ENCODE measurements at places on chromosomes 2 and 18.

DNA sequence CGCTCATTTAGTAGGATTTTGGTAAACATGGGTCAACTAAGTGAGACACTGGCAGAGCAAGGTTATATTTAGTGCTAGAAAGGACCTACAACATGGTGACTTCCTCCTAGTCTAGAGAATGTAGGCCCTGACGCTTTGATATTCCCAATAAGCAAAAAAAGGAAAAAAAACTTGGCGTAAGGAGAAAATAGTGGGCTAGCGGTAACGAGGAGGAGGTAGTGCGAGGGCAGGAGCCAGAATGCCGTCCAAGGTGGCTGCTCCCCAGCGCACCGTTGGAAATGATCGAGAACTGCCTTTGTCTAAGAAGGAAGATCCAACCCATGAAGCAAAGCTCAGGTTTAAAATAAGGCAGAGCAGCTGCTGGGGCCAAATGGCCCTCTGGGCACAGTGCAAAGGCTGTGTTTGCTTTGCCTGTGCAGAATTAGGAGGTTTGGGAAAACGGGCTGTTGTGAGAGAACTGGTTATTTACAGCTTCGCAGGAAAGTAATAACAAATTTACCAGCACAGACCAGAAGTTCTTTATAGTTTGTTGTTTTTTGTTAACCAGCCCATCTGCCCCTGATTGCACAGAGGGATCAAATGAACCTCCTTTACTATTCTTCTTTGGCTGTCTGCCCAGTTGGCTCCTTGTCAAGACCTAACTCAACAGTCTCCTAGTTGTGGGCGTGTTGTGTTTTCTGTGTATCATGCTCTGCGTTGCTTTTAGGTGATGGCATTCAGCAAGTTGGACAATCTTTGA, 86.6 kb downstream of the ITGB1BP1 start:
- no peak for DNase-seq

DNA sequence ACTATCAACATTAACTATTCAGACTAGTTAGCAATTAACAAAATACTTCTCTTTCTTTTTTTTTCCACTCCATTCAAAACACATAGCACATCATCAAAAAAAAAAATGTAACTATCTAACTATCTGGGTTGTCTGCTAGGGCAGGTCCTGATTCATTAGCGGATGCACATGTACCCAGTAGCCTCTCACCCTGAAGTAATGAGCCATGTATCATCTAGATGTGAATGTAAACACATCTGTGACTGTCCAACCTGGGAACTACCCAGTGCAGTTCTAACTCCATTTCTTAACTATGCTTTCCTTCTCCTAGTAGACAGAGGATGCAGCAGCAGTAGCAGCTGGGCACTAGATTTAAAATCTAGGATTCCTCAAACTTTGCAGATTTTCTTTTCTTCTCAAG, 183.1 kb upstream of the PIK3C3 start:
- no peak for DNase-seq

- no peak for DNase-seq
These were observed 27.3 kb downstream of the SLC4A10 start for GRCh38 chr2:161651547-161651946.

DNA sequence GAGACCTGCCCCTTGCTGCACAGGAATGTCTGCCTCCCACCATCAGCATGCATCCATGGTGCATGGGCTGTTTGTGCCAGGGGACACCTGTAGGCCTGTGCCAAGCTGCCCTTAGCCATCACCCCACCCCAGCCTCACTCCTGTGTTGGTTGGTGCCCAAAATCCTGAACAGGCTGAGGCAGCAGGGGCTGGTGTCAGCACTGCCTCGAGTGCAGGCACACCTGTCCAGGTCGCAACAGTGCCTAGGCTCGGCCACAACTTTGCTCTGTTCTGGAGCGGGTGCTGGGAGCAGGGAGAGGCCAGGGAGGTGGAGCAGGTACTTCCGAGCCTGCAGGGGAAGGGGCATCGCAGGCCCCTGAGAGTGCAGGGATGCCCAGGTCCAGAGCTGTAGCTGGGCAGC, 69.1 kb downstream of the SRBD1 start:
- no peak for DNase-seq

- DNase-seq, result no peak
These were observed 2.1 kb downstream of the IL1B start for GRCh38 chr2:112834396-112835037.

DNA sequence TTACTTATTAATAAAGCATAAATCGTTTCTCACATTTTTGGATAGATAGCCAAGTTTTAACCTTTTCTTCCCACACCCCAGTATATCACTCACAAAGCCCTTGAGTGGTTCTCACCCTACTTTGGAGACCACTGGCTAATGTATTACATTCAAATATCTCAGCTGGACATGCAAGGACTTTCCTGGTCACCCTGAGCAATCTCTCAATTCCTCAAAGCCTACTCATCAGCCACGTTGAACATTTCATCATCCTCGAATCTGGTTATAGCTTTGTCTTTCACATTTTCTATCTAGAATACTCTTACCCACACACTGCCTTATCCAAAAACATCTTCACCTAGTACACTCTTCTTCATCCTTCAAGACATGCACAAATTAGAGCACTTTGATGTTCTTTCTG, 71.1 kb upstream of the MAPRE2 start:
- DNase-seq, result no peak

GRCh38 chr2:170984079-170984478, 55.0 kb downstream of the GORASP2 start:
- DNase-seq, result no peak

DNA sequence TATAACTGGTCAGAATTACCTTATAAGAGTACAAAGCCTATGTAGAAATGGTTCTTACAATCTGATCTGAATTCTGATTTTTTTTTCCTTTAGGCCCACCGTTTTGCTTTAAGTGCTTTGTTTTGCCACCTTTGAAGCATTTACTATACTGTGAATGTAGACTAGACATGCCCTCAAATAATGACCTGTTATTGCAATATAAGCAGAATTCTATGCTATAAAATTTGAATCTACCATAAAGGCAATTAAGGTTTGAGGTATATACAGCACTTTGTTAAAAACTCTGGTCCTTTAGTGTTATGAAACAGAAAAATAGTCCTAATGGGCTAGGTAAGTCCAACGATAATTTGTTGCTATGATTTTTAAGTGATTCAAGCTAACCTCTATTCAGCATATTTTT, 86.6 kb upstream of the NOSTRIN start:
- DNase-seq, result no peak

GRCh38 chr2:236158969-236159777, 9.0 kb downstream of the GBX2 start:
- no peak for DNase-seq

GRCh38 chr2:133591164-133591563, 22.9 kb upstream of the NCKAP5 start:
- DNase-seq, result no peak

GRCh38 chr2:230925443-230925878, 419 bp upstream of the GPR55 start:
- DNase-seq, result no peak

- no peak for DNase-seq
These were observed 1065.1 kb upstream of the NRXN1 start for GRCh38 chr2:52097071-52097470.

- DNase-seq, result no peak
These were observed 442.6 kb upstream of the MYT1L start for GRCh38 chr2:2773692-2774091.

DNA sequence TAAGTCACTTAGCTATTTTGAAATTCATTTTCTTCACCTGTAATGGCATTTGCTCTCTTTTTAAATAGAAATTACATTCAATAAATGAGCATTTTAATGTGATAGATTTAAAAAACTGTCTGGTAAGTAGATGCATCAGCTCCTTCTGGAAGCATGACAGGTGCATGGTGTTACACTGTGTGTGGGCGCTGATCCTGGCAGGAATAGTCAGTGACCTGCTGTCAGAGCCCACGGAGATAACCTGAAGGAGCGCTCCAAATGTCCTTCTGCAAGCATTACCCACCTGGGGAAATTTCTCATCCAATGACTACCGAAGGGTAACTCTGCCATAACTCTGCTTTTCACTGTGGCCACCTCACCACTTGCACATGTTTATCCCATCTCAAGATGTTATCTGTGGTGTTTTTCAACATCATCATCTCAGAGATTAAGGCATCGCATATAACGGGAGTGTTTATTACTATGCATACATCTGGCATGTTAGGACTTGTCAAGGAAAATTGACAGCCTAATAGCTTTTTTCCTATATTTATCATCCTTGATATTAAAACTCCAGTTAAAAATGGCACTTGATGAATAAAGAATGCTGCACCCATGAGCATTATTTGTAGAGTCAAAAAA, 637.3 kb downstream of the ERBB4 start:
- no peak for DNase-seq

DNA sequence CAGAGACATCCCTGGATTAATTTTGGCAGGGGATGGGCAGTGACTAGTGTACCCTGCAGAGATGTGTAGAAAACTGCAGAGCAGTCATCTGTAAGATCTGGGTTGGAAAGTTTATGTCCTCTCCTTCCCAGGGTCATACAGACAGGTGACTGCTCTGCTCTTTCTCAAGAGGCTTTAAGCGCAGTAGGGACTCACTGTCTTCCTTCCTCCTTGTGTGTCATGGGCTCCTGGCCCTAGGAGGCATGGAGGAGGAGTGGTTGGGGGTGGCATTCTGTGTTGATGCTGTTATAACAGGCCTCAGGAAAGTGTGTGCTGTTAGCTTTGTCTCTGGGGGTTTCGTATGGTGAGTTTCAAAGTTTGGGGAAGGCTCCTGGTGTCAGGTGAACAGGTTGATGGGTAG, 130.5 kb upstream of the MGAT5 start:
- DNase-seq, result no peak

DNA sequence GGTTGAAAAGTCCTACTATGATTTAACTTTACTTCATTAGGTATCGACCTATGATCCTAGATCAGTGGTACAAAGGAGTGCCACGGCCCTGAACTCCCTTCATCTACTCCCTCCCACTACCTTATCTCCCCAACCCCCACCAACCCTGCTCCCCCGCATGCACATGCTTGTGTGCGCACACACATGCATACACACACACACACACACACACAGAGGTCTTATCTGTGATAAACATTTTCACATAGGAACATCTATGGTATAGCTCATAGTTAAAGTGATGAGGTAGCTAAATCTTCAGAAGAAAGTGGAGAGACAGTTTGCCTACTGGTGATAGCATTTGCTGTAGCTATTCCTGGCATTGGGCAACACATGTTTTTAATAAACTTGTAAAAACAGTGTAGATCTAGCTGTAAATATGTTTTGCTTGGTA, 471.3 kb downstream of the ZEB2 start:
- DNase-seq, result no peak

GRCh38 chr2:143903172-143903856, 616.6 kb downstream of the ZEB2 start:
- DNase-seq, result no peak

DNA sequence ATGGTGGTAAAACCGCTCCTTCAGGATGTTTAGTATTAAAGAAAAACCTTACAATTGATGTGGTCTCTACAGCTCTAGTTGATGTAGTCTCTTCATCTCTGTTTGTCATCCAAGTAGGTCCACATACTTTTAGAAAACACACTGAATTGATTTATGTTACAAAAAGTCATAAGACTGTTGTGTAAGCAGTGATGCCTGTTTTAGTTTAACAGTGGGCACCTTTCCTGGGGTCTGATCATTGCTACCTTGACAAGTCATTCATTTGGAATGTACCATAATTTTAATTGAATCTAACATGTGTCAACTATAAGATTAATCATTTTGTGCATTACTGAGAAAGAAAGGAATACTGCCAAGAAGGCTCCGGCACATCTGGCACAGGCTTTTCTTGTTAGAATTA, 34.3 kb downstream of the GIGYF2 start:
- DNase-seq, result no peak

GRCh38 chr2:185793532-185794345, 55.1 kb downstream of the FSIP2 start:
- DNase-seq, result no peak

DNA sequence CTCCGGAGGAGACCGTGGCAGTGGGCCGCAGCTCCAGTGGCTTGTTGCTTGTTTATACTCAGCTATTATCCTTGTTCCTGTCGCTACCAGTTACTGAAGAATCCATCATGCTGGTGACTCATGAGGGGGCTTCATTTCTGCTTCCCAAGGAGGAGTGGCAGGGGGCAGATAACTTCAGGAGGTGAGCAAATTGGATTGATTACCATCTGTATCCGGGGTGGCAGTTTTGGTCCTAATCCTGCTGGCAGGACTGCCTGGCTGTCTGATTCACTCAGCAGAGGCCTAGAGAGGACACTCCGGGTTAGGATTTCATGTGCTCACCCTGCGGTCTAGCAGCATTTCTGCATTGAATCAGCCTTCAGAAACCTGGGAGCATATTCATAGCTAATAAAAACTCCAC, 230.0 kb downstream of the ACTR3 start:
- no peak for DNase-seq

- DNase-seq, result no peak
These were observed 51.6 kb downstream of the NEDD4L start for GRCh38 chr18:58095655-58096054.

GRCh38 chr2:39266139-39266805, 22.5 kb upstream of the CDKL4 start:
- DNase-seq, result no peak

DNA sequence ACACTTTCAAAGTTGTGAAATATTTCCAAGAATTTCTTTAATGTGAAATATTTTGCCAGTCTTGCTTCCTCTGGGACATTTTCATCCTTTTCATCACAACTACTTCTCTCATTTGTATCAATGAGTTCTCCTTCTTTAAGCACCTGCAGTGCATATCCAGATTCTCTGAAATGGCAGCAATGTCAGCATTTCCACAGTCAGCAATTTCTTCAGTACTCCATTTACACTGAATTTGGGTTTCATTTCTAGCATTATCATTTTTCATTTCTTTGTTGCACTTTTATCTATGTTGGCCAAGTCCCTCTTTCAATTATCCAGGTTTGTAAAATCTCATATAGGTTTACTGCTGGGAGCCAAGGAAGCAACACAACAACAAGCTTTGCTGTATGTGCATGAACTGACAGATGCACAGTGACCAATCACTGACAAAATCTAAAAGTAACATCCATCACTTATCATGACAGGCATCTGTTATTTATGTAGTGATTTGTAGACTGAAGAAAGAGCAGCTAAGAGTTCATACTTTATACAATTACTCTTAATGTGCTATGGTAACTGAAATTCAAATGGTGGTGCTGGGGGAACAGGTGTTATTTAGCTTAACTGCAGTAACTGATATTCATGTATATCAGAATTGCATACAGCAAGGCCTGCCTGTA, 43.9 kb downstream of the SS18 start:
- DNase-seq, result no peak

DNA sequence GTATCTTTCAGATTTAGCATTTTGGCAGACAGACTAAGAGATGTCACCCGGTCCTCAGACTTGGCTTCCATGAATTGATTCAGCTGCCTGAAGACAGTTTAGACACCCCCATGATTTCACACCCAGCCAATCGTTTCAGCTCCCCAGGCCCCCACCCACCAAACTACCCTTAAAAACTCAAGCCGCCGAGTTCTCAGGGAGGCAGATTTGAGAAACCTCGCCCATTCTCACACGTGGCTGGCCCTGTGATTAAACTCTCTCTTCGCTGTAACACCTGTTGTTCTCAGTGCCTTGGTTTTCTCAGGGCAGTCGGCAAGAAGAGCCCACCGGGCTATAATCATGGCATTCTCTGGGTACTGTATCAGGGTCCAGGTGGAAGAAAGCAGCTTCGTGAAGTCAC, 35.2 kb downstream of the UXS1 start:
- DNase-seq, result peak; percentile 20
